GM23248 (cell line): ENCODE measurements at places on chromosomes 11 and 22.
A peak's percentile ranks its signal among the peaks of the same experiment; 100 is the strongest.

DNA sequence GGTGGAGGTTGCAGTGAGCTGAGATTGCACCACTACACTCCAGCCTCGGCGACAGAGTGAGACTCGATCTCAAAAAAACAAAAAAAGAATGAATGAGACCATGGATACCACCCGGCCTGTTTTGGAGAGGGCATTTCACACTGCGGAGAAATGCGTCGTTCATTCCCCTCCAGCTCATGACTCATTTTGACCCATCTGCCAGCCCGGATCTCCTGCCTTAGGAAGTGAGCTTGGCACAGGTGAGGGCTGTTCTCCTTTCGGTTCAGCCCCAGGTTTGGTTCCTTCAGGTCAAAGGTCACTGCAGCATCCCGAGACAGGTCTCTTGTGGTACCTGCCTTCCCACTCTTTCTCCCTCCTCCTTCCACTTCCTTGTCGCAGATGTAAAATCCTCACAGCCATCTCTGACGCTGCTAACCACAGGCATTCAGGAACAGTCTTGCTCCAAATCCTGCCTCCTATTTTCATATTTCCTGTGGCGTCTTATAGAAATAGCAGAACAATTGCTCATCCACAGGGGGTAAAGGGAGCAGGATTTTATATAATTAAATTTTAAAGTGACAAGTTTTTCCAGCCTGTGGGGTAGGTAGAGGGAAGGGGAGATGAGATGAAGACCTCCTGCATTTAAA, 517.9 kb downstream of the NTM start:
- DNase-seq = peak; percentile 92

DNA sequence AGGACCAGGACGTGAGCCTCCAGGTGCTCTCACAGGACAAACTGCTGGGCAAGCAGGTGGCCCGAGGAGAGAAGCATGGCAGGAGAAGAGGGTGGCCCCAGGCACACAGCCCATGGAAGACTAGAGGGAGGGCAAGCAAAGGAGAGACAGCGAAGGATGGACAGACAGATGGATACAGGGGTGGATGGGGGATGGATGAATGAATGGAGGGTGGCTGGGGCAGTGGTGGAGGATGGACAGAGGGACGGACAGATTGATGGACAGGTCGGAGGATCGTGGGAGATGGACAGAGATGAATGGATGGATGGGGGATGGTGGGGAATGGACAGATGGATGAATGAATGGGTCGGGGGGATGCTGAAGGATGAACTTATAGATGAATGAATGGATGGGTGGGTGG, 22.7 kb downstream of the ARVCF start:
- DNase-seq = no peak

- no peak for DNase-seq
These were observed 4.4 kb downstream of the UBASH3B start for GRCh38 chr11:122659676-122660554.

DNA sequence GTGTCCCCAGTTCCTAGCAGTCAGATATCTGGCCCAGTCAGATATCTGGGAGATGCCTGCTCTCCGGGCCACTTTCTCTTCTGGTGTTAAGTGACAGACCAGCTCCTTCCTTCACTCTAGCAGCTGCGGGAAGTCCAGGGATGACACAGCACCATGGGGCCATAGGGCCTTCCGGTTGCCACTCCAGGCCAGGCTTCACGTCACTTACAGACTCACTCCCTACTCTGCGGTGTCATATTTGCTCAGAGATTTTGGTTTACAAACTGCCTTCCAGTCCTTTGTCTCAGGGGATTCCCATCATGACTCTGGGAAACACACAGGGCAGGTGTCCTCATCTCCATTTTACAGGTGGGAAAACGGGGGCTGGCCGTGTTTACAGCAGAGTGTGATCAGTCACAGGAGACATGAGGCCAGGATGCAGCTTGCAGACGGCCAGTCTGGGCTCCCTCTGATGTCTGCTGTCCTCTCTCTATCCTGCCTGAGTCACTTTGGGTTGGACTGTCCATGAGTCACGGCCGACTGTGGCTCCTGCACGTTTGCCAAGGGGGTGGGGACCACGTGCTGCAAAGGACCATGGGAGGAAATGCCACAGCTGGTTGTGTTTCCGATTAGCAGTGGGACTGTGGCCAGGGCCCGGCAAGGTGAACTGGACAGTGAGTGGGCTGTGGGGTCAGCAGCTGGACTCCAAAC, 8.2 kb upstream of the TBC1D22A start:
- peak; percentile 100 for DNase-seq

DNA sequence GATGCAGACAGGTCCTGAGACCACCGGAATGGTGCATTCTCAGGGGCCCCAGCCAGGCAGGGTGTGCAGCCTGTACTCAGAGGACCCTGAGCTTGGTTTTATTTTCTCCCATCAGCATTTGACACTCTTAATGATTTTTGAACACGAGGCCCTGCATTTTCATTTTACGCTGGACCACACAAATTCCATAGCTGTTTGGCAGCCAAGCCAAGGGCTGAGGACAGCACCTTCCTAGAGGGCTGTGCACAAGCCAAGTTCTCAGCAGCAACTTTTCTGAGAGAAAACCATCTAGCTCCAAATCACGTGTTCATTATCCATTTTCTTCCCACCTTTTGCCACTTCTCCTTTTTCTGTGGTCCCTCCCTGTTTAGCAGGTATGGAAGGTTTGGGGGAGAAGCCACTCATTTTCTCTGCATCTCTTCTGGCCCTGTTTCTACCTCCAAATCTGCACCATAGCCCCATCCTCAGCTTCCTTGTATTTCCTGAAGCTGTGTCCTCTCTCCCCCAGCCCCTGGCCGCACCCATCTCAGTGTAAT, 60.4 kb downstream of the TRAF6 start:
- peak; percentile 20 for DNase-seq

- no peak for DNase-seq
These were observed 4.8 kb upstream of the NLRP10 start for GRCh38 chr11:7969756-7970646.

DNA sequence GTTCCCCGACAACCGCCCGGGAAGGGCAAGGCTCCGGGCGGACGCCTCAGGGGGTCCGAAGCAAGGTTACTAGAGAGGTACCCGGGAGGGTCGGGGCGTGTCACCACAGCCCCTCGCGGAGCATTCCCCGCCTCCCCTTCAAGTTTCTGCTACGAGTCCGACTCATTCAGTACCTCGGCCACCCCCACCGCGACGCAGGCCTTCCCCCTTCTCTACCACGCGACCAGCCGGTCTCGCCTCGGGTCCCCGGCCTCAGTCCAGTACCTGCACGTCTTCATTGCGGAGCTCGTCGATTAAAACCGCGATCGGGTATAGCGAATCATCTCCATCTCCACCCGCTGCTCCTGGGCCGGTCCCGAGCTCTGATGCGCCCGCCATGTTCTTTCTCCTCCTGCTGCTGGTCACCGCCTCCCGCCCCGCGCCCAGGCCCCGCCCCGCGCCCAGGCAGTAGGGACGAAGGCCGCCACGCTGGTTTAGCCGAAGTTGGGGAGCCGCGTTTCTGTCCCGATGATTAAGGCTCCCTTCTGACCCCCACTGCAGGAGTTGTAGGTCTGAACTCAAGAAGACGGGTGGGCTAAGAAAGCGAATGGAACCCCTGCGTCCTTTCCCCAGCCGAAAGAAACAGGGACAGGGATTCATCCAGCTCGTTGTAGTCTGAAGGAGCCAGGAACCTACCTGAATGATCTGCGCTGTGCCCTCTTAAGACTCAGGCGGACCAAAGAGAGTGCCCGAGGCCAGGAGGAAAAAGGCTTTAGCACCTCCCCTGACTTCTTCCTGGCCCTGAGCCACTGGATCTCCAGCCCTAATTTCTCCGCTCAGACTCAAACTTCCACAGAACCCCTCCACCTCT, at the start of gene PPP2R1B:
Gene PPP2R1B, minus strand, starts transcription at position 406 of the 850 bp plus-strand sequence. Its CDS starts 28 bp downstream, at position 378.
- DNase-seq = peak; percentile 88

GRCh38 chr22:27801202-27801615, 347 bp downstream of the MN1 start:
- peak; percentile 81 for DNase-seq

DNA sequence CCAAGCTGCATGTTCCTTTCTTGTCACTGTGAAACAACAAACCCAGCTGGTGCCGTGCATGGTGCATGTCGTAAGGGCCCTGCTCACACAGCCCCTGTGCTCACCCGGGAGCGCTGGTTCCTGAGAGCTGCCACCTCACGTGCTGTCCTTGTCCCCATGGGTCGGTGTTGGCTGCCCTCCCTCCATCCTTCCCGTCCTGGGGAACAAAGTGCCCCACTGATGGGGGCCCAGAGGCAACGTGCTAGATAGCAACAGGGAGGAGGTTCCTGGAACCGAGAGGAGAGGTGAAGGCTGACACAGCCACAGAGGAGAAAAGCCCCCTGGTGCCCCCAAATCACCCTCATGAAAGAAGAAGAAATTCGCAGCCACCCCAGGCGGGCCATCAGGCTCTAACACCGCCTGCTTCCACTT, 56.6 kb upstream of the SLC22A12 start:
- no peak for DNase-seq

DNA sequence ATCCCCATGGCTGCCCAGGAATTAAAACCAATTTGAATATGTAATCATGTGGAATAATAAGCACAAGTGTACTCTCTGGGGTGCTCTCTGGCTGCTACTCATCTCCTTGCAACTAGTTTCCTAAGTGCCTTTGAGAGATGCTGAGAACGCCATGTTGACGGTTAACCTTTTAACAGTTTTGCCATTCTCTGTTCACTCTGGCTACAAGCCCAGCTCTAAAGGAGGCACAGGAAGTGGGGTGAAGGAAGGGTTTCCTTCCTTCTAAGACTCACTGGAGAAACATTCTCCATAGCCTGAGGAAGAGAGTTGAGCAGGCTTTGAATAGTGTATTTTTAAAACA, 122.0 kb upstream of the ZC3H12C start:
- DNase-seq = peak; percentile 60

GRCh38 chr11:70761094-70761907, 363.0 kb downstream of the CTTN start:
- no peak for DNase-seq

DNA sequence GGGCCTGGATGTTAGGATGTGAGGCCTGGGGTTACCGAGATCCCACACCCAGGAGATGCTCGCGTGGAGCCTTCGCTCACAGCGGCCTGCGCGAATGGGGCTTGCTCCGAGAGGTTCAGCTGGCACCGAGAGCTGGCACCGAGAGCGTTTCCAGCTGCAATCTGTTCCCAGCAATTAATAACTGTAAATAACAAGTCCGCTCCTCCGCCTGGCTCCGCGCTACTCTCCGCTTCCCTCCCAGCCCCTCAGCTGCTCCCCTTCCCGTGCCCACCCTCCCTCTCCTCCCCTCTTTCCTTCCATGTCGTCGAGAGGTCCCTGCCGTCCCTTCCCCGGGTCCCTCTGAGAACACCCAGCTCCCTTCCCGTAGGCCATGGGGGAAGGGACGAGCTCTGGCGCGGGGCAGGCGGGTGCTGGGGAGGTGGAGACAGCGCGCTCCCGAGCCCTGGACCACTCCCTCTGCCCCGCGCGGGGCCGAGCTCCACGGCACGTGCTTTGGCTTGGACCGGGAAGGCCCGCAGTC, 110.8 kb downstream of the WNT7B start:
- DNase-seq = no peak

GRCh38 chr11:37512156-37512780, 914.2 kb upstream of the RAG2 start:
- DNase-seq = peak; percentile 3

DNA sequence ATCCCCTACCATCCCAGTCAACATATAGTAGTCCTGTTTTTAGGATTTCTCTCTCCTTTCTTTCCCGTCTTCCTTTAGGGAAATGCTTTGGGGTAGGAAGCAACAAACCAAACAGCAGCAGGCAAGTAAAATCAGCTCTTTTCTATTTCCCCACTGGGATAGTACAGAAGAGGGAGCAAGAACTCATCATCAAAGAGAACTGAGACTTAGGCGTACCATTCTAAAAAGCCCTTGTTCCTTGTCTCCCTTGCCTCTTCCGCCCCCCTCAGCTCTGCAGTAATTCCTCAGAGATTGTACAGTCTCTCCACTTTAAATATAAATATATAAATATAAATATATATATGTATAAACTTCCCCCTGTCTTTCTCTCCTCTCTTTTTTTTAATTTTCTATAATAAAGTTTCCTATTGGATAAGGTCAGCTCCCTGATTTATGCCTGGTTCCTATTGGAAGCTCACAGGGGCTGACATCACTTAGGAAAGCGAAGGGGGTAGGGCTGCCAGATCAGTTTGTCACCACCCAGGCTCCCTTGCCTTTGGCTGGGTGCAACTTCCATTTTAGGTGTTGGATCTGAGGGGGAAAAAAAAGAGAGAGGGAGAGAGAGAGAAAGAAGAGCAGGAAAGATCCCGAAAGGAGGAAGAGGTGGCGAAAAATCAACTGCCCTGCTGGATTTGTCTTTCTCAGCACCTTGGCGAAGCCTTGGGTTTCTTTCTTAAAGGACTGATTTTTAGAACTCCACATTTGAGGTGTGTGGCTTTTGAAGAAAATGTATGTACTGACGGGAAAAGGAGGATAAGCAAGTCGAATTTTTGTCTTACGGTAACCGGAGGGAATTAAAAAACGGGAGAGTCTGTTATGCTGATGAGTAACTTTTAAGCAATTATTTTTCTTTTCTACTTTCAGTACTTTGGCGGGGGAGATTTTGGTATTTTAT, at the start of gene CTNND1:
Gene CTNND1, plus strand, starts transcription at position 502 of the 934 bp plus-strand sequence. CDS start 29,677 bp downstream, outside the sequence.
- peak; percentile 98 for DNase-seq

GRCh38 chr11:121417055-121417551, 35.0 kb upstream of the SORL1 start:
- DNase-seq = peak; percentile 91

DNA sequence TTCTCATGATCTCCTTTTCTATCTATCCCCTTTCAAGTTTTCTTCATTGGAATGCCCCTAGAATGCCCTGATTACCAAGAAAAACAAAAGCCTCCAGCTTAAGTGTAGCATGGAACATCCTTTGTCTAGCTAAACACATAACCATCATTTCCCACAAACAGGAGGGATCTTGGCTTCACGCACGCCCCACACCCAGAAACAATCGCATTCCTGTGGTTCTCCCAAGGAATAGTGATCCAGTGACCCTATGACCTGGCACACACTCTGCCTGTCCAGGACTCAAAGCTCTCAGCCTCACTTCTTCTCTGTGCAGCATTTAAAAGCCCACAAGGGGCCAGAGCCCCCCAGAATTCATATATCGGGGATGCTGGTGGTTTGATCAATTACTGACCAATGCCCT, 9.3 kb upstream of the POU2AF1 start:
- DNase-seq = no peak

- no peak for DNase-seq
These were observed 4.6 kb downstream of the CASTOR1 start for GRCh38 chr22:30284666-30285065.

DNA sequence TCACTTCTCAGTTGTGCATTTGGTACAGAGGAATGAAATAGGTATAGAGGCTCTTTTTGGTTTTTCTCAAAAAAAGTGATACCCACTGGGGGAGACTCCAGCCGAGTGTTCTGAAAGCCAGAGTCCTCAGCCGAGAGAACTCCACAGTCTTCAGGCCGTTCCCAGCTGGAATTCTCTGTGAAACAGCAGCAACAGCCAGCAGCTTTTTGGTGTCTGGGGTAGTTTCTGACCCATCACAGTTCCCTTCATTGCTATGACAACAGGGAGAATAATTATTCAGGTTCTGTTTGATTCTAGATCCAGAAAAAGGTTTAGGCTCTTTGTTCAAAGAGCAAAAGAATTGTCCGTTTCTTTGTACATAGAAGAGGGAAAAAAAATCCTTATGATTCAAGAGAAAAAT, 84.6 kb downstream of the C22orf31 start:
- DNase-seq = no peak

- DNase-seq = no peak
These were observed 71.2 kb upstream of the SHISAL1 start for GRCh38 chr22:44383652-44384562.

- DNase-seq = no peak
These were observed 21.5 kb downstream of the BIRC2 start for GRCh38 chr11:102368472-102368871.

GRCh38 chr11:74493791-74494630, 487 bp upstream of the LIPT2 start:
- DNase-seq = peak; percentile 91
